ENCODE measurements at places on chromosomes 2 and 18.
A peak's percentile ranks its signal among the peaks of the same experiment; 100 is the strongest.

- DNase-seq = peak; percentile 24
Observed at GRCh38 chr2:37189452-37190153, 1.1 kb upstream of the SULT6B1 start.

GRCh38 chr2:178448968-178449661, 1.9 kb downstream of the PRKRA start:
- DNase-seq = no peak

- peak; percentile 66 for DNase-seq
Observed at GRCh38 chr2:67215214-67216055, 181.7 kb upstream of the ETAA1 start.

DNA sequence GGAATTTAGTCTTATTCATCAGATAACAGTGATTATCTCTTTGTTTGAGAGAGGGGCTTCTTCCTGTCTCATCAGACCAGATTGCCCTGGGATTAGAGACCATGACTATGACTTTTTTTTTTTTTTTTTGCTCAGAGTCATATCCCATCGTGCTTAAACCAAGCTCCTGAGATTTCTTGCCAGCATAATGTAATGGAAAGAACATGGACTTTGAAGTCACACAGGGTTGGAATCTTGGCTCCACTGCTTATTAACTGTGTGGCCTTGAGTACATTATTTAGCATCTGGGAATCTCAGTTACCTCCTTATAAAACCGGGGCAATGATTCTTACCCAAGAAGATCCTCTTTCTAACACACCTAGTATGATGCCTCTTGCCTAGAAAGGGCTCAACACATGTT, 268.3 kb downstream of the DYSF start:
- no peak for DNase-seq

DNA sequence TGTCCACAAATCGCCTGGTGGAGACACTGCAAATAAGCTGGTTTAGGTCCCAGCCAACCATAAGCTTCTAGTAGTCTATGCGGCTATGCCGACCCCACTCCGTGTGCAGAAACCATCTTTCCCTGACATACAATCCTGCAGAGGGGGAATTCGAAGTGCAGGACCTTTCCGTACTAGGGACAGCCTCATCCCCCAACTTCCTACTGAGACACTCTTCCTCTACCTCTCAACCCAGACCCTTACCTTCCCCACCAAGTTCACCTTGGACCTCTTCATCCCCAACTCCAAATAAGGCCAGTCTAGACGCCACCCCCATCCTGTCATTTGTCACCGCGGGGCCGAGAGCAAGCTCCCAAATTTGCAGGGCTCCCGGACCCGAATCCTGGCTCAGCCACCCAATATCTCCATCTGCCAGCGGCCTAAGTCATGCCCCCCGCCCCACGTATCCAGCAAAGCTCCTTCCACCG, 496 bp downstream of the SUCLG1 start:
- no peak for DNase-seq

Measured in trophoblast cell (in vitro differentiated cells and primary cell).